Activated CD4-positive, alpha-beta T cell treated with anti-CD3 and anti-CD28 coated beads for 48 hours (primary cell): ENCODE measurements at places on chromosomes 12 and 14.

GRCh38 chr12:128388461-128389000 lies 121.6 kb downstream of the TMEM132C start:
- DNase-seq: no peak

DNA sequence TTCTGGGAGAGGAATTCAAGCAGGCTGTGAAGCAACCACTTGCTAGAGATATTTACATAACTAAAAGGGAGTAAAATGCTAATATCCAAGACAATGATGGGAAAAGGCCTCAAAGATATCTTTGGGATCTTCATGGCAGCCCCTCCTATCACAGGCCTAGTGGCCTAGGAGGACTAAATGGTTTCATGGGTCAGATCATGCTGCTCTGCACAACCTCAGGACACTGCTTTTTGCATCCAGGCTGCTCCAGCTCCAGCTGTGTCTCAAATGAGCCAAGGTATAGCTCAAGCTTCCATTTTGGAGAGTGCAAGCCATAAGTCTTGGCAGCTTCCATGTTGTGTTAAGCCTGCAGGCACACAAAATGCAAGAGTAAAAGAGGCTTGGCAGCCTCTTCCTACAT lies 195.6 kb upstream of the SSTR1 start:
- no peak for DNase-seq

DNA sequence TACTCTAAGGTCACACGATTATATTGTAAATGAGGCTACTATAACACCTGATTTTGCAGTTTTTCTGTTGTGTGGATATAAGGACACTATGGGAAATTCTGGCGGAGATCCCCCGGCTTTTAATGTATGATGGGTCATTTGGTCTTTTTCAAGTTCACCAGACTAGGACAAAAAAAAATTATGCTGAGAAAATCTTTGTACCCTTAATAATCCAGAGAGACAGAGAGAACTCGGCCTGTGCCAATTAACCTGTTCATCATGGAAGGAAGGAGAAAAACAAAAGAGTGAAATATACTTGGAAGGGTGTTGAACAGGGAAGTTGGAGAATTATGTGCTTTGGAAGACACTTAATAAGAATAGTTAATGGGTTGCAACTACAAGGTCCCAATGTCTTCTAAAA lies 62.2 kb upstream of the KICS2 start:
- DNase-seq: no peak

GRCh38 chr12:103301642-103302591 lies 193.9 kb downstream of the C12orf42 start:
- no peak for DNase-seq

DNA sequence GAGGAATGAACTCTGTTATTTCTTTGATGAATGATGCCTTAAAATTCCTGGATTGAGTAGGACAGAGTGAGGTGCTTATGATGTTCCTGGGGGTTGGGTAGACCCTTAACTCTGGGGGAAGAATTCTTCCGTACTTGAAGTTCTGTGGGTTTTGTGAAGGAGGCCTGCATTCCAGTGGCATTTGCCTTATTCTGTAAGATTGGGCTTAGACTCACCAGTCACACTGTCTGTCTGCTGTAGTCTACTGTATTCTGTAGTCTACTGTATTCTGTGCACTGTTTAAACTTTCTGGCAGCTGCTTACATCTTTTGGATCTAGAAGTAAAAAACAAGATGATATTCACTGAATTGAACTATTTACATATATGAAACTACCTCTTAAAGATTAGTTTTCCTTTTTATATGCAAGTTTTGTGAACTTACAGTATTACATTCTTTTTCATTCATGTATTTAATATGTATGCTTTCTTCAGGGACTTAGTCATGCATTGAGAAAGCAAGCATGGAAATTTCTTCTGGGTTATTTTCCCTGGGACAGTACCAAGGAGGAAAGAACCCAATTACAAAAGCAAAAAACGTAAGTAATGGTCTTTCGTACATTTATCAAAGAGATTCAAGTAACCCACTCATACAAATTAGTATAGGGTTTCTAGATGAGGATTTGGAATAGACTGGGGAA lies 42.3 kb upstream of the TPH2 start:
- no peak for DNase-seq

DNA sequence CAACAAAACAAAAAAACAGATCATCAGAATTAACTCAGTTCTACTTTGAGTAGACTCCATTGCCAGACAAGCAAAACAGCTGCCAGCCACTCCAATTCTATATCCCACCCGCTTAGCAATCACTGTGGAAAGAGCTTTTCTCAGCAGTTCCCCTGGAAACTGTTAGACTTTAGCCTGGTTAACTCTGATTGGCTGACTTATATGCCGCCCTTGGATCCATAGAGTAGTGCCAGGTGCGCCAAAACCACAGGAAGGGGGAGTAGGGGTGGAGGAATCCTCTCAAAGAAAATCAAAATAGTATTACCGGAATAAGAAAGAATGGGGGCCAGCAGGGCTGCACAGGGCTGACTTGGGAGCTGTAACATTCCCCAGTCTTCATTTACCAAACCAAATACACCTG lies 5.4 kb upstream of the EML5 start:
- no peak for DNase-seq

- DNase-seq: no peak
Measured at GRCh38 chr12:12091977-12092663, 21.4 kb downstream of the BCL2L14 start.

DNA sequence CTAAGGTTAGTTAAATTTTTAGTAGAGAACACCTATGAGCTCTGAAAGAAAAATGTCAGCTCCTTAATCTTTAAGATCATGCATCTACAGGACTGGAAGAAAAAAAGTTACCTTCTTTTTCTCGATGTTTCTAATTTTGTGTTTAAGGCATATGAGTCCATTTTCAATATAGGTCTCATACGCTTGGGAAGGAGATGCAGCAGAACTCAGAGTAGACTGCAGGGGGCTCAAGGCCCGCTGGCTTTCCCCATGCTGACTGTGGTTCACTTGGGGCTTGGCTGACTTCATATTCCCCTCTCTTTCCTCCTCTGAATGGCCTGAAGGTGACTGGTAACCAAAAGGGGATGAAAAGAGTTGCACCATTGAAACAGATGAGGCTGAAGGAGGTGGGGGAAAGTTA lies 1.5 kb downstream of the CAPRIN2 start:
- peak; percentile 41 for DNase-seq

DNA sequence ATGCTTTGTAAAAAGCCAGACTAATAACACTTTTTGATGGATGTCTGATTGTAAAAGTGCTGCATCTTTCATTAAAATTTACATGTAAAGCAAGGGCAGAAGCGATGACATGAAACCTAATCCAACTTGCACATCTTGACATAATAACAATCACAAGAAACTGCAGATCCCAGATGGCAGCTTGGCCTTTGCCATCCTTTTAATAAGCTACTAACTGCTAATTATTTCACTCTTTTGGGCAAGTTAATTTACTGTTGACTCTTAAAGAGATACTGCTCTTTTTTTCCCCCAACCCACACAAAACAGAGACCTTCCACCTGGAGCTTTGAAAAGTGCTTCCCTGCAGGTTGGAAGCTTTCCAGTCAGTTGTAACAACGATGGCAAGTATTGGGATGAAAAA lies 137.5 kb downstream of the NRXN3 start:
- DNase-seq: no peak

- DNase-seq: no peak
Measured at GRCh38 chr14:96081767-96082400, 42.7 kb downstream of the C14orf132 start.

DNA sequence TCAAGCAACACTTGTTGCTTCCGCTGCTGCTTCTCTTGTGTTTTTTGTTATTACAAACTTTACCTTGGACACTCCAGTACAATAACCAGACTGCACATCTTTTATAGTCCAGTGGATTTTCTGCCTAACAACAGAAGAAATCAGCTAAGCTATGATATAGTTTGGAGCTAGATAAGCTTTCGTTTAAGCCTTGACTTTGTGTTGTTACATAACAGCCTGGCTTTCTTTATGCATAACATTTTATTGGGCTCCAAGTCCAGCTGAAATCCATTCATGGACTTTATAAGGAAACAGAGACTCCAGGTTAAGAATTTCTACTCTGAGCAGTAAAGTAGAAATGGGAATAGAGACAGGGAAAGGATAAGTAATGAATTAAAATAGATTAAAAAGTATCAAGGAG lies 3.5 kb upstream of the DCN start:
- no peak for DNase-seq

- DNase-seq: no peak
Measured at GRCh38 chr14:91835197-91835919, 32.0 kb downstream of the TC2N start.

- DNase-seq: peak; percentile 16
Measured at GRCh38 chr12:11650286-11651281, 1.1 kb downstream of the ETV6 start.

- no peak for DNase-seq
Measured at GRCh38 chr14:69504775-69505174, 20.2 kb downstream of the PLEKHD1 start.
